ENCODE measurements at places on chromosomes 1 and 21. TPM values are rescaled to one million over a fixed set of nuclear protein-coding genes. Genes with fewer than 3 reads are reported as not detected.

Gene ZBTB7B
- 6.9 TPM for total RNA-seq

Gene CLIC6
- total RNA-seq: not detected

Gene CATSPERE
- total RNA-seq: 0.29 TPM

DNA sequence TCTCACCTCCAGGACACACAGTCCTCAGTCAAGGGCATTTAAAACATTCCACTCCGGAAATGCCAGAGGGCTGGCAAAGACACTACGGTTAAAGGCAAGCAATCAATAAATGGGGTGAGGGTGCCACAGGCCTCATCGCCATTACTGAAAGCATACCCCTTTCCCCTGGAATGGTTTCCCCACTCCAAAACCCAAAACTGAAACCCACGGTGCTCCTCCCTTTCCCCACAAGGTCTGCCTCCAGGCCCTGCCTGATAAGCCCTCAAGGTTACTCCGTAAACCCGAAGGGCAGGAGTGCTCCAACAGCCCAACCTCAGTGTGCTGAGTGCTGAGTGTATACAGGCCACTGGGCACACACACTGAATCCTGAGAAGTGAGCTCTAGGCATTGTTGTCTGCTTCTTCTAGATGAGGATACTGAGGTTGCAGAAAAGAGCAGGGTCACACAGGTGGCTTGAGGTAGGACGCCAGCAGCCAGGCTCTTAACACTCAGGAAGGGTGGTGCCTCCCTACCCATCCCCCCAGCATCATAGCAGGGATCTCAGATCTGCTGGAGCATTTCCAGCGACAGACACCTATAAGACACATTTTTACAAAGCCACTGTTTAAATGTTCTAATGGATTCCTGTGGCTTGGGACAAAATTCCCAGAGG is 29.0 kb downstream of the SSBP3 start:
- DNase-seq: no peak

GRCh38 chr1:44934791-44935190 is 51.6 kb downstream of the EIF2B3 start:
- DNase-seq: no peak

DNA sequence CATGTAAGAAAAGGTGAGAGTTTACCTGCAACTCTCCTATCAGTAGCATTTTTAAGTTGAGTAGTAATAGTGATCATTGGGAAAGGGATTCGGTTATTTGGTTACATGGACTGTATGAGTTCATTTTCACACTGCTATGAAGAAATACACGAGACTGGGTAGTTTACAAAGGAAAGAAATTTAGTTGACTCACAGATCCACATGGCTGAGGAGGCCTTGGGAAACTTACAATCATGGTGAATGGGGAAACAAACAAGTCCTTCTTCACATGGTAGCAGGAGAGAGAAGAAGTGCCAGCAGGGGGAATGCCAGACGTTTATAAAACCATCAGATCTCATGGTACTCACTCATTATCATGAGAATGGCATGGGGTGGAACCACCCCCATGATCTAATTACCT is 59.3 kb upstream of the FBXO28 start:
- no peak for DNase-seq

GRCh38 chr1:101924700-101925099 is 72.0 kb downstream of the OLFM3 start:
- no peak for DNase-seq

- no peak for DNase-seq
Measured at GRCh38 chr21:45583831-45584509, 41.7 kb upstream of the SLC19A1 start.

DNA sequence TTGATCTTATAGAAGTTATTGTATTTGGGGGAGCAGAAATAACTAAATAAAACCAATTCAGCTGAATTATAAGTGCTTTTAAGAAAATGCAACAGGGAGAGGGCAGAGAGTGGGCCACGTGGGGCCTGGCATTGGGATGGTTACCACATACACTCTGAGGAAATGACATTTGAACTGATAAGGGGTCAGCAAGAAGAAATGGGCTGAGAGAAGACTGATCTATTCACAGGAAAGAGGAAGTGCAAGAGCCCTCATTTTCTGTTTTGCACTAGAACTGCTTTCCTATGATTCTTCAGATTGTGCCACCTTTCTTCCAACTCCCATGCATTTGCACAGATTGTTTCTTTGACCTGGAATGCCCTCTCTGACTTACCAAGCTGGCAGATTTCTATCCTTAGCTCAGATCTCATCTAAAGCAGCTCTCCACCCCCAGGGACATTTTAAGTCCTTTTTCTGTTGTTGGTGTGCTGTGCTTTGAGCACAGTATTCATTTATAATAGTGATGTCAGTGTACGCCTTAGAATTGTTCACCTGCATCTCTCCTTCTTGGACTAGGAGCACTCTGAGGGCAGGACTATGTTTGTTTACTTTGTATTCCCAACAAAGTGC is 115.9 kb downstream of the FGGY start:
- peak; percentile 27 for DNase-seq

GRCh38 chr21:43973634-43973955 is 38.5 kb upstream of the TRAPPC10 start:
- no peak for DNase-seq
